Endothelial cell of umbilical vein (primary cell): ENCODE measurements at places on chromosomes 16 and 17. TPM values are rescaled to one million over a fixed set of nuclear protein-coding genes. Genes with fewer than 3 reads are reported as not detected.

- DNase-seq: no peak
These were observed 31.9 kb downstream of the ZC3H18 start for GRCh38 chr16:88602091-88602490.

DNA sequence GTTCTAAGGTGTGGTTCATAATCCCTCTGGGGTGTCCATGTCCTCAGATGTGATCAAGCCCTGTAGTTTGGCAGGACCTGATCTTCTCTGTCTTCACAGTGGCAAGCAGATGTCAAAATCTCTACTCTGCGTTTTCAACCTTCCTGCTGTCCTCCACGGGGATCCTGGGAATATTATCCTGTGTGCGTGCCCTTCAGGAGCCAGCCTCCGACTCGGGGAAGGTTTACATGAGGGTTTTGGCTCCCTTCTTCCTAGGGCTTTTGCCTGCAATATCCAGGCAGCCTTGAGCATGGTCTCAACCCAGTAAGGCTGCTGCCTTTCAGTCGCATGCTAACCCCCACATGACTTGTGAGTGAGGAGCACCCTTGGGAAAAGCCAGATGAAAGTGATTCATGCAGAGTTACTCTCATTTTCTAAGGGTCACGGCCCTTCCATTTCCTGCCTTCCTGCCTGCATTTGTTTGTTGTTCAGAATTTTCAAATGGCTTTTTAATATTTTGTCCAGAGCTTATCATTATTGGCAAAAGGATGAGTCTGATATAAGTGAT, 202.2 kb upstream of the CHMP6 start:
- DNase-seq: peak; percentile 94

DNA sequence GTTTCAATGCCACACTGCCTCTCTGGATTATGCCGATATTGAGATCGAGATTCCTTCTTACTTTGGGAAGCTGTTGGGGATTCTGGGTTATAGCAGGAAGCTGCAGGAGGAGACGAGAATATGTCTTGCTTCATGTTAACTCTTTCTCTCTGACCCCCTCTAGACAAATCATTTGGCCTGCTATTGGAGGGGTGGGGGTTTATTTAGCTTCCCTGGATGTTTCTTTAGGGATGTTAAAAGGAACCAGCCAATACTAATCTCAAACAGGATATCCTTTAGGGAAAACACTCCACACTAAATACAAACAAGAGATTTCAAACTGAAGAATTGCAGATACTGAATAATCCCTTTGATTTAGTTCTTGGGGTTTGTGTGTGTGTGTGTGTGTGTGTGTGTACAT, 102.6 kb downstream of the TMEM100 start:
- DNase-seq: peak; percentile 32

- no peak for DNase-seq
These were observed 386.1 kb downstream of the SEC14L1 start for GRCh38 chr17:77526728-77527350.

- DNase-seq: no peak
These were observed 6.6 kb upstream of the PMP22 start for GRCh38 chr17:15271741-15272140.

DNA sequence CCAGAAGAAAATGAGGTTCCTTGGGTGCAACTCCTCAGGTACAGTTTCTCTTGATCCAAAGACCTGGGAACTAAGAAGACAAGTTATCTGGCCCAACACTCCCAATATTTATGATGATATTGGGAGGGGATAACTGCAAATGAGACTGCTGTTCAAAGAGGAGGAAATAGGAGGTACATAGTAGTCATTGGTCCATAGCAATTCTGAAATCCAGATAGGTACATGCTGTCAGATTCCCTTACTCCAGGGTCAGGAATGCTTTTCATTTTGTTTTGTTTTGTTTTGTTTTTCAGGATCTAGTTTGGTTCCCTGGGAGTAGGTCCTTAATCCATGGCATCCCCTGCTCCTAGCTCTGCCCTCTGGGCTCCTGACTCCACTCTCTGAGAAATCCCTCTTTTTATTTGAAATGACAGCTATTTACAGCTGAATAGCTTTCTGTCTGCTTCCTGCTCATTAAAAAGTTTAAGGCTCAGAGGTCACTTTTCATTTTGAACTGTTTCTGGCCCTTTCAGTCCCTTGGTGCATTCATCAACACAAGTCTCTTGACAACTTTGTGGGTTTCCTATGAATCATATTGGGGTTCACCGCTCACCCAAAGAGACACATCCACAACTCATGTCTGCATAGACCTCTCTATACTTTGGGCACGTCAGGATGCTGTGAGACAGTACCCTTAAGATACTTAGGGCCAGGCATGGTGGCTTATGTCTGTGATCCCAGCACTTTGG, 110.2 kb upstream of the C17orf78 start:
- DNase-seq: no peak

GRCh38 chr17:76378548-76379274, 5.7 kb upstream of the SPHK1 start:
- DNase-seq: peak; percentile 44

Gene GINS2
- 24.1 and 26.7 TPM in 2 replicates for total RNA-seq

Gene UBFD1
- 64.8 and 69.9 TPM in 2 replicates for total RNA-seq

DNA sequence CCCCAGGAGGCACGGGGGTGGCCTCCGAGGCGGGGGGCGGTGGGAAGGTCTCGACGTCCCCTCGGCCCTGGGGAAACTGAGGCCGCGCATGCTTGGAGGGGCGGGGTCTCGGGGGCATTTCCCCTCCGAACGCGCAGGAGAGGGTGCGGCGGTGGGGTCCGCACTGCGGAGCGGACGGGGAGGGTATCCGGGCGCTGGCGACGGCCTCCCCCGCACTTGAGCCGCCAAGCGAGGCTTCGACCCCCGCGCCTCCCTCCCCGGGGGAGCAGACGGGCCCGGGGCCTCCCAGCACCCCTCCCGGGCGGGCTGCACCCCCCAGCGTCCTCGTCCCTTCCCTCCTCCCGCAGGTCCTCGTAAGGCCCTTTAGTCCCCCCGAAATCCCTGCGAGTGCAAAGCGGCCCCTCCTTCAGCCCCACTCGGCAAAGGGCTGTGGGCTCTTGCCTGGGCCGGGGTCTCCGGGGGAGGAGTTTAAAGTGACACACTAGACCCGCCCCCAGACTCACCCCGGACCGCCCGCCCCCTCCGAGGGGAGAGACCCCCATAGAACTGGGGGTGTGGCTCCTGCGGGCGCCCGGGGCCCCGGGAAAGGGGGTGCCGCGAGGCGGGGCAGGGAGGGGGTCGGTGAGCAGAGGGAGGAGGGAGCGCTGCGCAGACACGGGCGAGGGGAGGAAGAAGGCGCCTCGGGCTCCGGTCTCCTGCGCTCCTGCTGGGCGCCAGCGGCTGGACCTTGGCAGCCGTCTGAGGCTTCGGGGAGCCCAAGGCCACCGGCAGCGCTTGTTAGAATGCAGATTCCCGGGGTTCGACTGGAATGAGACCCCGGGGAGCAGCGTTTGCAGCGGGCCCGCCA, 632 bp downstream of the BAIAP3 start:
- DNase-seq: no peak

- no peak for DNase-seq
These were observed 258.4 kb downstream of the C16orf95 start for GRCh38 chr16:87058728-87059250.

Gene RTN4RL1
- not detected in 2 replicates for total RNA-seq
